ENCODE measurements at places on chromosomes 2 and 18.

GRCh38 chr18:61388010-61388409, 54.8 kb downstream of the CDH20 start:
- no peak for DNase-seq

GRCh38 chr2:143209570-143210445, 80.6 kb downstream of the ARHGAP15 start:
- DNase-seq = no peak

GRCh38 chr2:196849895-196850294, 40.7 kb upstream of the C2orf66 start:
- no peak for DNase-seq

DNA sequence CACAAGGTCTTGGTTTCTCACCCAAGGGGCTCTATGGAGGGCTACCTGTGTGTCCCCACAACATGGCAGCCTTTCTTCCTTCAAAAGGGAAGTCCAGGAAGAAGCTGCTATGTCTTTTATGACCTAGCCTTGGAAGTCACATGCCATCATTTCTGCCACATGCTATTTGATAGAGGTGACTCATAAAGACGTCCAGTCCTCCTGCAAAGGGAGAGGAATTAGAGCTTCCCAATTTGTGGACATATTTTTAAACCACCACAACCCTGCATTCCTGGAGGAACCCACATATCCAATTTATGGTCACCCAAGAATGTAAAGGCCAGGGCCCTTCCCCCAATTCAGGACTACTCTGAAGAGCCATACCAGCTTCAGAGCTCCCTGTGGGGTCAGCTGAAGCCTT, 246.2 kb downstream of the CYP26B1 start:
- DNase-seq = no peak

DNA sequence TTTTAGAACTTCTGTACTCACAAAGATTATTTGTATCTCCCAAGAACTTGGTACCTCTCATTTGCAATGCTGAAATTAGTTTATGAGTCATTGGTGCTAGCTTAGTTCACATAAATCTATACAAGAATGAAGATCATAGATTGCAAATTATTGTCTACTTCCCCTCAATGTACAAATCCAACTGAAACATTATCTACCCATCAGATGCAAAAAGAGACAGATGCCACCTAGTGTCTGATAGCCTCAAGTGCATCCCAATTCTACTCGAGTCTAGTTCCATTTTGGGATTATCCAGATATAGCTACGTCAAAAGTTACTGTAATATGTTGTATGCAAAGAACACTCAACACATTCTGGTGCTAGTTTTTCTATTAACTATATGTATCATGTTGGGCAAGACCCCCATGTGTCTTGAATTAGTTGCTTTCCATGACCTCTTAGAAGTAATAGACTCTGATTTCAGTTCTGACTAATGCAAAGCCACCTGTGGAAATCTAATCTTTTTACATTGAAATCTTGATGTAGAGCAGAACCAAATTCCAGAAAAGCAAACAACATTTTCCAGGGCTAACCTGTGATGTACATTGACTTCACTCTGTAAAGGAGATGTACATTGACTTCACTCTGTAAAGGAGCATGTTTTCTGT, 210.0 kb downstream of the RBM43 start:
- DNase-seq = peak; percentile 19

DNA sequence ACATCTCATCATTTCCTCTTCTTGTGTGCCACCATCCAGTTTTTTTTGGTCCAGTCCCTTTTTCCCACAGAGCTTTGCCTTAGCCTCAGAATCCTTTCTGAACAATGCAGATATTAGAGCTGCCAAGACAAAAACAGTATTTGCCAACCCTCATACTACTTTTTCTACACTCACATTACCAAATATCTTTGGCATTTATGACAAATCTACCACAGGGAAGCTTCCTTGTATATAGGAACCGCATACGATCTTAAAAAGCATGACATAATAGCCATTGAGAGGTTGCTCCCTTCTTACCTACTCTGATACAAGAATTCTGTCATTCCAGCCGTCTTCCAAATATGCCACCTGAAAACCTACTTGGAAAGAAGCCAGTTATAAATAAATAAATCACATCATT, 9.4 kb downstream of the ZNF24 start:
- DNase-seq = no peak

- DNase-seq = peak; percentile 53
Observed at GRCh38 chr2:174794851-174795374, 30.6 kb upstream of the CHRNA1 start.

DNA sequence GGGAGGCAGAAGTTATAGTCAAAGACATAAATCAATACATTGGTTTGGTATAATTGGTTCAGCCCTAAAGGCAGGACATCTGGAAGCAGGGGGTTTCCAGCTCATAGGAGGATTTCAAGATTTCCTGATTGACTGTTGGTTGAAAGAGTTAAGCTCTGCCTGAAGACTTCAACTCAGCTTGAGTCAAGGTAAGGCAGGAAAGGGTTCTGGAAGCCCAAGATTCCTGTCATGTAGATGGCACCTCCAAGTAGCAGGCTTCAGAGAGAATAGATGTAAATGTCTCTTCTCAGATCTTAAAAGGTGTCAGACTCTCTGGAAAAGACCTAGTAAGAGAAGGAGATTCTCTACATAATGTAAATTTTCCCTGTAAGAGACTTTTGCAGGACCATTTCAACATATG, 335.3 kb downstream of the RIT2 start:
- no peak for DNase-seq

DNA sequence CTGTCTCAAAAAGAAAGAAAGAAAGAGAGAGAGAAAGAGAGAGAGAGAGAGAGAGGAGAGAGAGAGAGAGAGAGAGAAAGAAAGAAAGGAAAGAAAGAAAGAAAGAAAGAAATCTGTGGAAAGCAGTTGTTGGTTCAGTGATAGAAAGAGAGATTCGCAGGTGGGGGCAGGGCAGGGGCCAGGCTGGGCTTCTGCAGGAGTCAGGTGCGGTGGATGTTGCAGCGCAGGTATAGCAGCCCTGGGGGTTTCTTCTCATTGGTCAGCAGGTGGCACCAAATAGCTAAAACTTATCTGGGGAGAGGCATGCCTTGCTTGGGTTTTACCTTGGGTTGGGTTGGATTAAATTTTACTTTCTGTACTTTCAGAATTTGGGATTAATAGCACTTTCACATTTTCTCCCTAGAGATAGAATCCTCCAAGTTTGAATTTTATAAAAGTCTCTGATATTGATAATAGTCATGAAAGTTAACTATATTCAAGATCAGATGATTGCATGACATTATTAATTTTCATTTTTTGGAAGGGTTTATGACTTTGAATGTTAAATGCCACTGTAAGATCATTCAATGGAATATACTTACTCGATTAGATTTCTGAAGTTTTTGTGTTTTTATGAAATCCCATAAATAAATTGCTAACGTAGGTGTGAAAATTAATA, 66.6 kb downstream of the SPTBN1 start:
- peak; percentile 62 for DNase-seq

Measured in activated T-cell treated with anti-CD3 and anti-CD28 coated beads, Interleukin-2, amount 50 U/mL, for 48 hours (primary cell).